ENCODE measurements at places on chromosomes 2 and 18.
A peak's percentile ranks its signal among the peaks of the same experiment; 100 is the strongest.

DNA sequence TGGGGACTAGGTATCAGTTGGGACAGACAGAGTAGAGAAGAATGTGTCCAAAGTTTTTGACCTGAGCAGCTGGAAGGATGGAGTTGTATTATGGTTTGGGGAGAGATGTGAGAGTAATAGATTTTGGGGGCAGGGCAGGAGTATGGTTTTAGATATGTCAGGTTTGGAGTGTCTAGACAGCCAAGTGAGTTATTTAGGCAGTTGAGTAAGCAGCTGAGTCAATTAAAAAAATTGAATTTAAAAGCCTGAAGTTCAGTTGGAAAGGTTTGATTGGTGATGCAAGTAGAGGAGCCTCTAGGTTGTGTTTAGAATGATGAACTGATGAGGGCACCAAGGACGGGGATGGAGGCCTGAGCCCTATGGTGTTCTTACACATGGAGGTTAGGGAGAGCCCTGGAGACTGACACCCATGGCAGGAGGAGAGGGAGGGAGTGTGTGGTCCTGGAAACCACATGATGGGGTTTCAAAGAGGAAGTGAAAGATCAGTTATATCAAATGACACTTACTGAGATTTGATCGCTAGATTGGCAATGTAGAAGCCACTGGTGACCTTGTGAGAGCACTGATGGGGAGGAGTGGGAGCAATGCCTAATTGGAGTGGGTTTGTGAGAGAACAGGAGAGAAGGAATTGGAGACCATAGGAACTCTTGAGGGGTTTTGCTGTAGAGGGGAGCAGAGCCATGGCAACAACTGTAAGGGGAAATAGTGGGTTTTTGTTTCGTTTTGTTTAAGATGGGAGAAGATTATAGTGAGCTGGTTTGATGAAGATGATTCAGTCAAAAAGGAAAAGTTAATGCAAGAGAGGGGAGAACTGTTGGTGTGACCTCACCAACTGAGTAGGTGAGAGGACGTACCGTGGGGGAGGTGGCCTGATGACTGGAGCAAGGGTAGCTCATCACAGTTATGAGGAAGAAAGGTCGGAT, 10.3 kb downstream of the ITGA6 start:
- no peak for DNase-seq

GRCh38 chr2:61017556-61018317, at the start of the genes PEX13 and PUS10:
Gene PEX13 (plus strand): TSS chr2:61017720. CDS start chr2:61017760, 40 bp downstream.
Gene PUS10 (minus strand): TSS chr2:61018255. CDS start chr2:61011890, 6,365 bp downstream.
- peak; percentile 40 for DNase-seq

- no peak for DNase-seq
Measured at GRCh38 chr2:128537646-128538045, 219.0 kb upstream of the HS6ST1 start.

- DNase-seq, result no peak
Measured at GRCh38 chr2:239975665-239976064, 49.5 kb downstream of the NDUFA10 start.

DNA sequence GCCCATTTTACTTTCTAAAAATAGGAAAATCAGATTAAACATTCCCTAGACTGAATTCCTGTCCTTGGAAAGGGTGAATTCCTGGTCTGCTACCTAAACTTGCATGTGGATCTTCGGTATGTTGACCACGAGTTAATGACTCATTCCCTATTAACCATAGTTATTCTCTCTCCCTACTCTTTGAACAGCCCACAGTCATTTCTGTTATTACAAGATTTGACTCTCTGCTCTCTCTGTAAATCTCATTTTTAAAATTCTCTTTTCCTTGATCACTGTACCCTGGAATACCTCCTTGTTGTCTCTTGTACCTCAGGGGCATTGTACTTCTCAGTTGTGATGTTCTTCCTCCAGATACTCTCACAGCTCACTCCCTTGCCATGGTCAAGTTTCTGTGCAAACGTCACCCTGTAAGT, 92.0 kb upstream of the GULP1 start:
- DNase-seq, result no peak
